ENCODE measurements at places on chromosomes 7 and 10.

DNA sequence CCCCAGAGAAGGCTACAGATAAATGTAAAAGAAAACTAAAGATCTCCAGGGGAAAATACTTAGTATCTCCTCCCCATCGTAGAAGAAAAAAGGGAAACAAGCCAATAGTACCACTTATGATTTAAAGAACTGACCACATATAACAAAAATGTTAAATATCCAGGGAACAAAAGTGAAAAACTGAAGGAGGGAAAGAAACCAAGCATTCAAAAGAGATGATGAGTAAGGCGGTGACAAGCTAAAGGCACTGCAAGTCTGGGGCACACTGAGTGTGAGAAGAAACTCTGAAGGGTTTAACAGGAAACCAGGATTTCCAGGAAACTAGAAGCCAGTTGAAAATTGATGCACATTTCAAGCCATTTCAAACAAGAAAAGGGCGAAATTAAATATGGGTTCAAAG is 226.3 kb downstream of the AHR start:
- peak; percentile 47 for DNase-seq

DNA sequence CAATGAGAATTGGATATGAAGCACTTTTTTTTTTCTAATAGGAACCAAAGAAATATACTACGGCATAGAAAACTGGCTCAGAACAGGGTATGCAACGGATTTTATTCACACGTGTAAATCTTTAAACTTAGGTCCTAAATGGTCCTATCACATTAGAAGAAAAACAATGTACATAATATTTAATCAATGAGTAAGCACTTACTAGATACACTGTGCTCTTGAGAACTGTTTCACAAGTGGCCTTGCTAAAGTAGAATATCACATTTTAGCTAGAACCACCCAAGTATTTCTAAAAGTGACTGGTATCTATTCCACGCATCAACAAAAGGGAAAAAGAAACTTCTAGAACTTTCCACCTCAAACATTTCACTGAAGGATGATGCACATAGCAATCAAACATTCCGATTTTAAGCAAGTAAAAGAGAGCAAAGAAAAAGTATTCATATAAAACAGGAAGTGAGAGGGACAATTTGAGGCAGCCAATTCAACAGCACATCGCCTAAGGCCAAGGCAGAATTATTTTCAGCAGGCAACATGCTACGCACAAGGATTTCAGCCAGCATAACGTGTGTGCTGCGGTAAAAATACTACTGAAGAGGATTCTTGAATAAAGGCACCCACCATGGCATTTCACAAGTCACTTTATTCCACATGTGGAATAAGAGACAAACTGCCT is 55.8 kb downstream of the PARD3 start:
- no peak for DNase-seq

DNA sequence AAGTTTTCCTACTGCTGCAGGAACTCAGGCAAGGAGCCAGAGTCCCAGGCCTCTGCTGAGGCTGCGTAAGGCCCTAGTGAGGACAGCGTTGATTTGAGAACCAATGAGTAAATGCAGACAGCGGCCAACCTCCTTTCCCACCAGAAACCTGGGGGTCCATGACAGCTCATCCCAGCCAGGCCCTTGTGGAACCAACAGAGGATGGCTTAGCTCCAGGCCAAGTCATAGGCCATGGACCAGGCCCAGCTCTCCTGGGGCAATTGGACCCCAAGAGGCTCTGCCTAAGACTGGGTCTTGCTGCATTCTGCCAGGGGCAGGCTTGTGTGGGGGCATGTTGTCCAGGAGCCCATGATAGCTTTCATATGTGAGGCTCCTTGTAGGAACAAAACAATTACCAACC is 65.4 kb upstream of the PPP1R3C start:
- DNase-seq: no peak

- DNase-seq: peak; percentile 20
These were observed 2.8 kb downstream of the BMPR1A start for GRCh38 chr10:86759073-86759672.

DNA sequence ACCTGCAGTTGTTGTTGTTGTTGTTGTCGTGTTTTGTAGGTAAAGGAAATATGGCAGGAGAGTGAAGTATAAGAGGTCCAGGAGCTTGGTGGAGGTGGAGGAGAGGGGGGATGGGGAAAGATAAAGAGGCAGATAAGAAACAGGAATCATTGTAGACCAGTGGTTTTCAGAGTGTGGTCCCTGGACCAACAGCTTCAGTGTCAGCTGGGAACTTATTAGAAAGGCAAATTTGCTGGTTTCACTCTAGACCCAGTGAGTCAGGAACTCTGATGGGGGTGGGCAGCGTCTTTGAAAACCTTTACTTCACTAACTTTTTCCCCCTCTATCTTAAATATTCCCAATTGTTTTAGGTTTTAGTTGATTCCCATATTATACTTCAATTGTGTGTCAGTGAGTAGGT is 241.5 kb downstream of the AUTS2 start:
- DNase-seq: no peak

- no peak for DNase-seq
These were observed 189.9 kb upstream of the PDE1C start for GRCh38 chr7:32259931-32260596.

GRCh38 chr10:74255888-74256357 is 104.9 kb downstream of the ADK start:
- DNase-seq: no peak

GRCh38 chr7:1142051-1142635 is 17.9 kb downstream of the ZFAND2A start:
- DNase-seq: no peak

- DNase-seq: no peak
These were observed 176.4 kb upstream of the PTN start for GRCh38 chr7:137519947-137520346.

GRCh38 chr7:92802406-92802805 is 34.0 kb downstream of the CDK6 start:
- DNase-seq: no peak

DNA sequence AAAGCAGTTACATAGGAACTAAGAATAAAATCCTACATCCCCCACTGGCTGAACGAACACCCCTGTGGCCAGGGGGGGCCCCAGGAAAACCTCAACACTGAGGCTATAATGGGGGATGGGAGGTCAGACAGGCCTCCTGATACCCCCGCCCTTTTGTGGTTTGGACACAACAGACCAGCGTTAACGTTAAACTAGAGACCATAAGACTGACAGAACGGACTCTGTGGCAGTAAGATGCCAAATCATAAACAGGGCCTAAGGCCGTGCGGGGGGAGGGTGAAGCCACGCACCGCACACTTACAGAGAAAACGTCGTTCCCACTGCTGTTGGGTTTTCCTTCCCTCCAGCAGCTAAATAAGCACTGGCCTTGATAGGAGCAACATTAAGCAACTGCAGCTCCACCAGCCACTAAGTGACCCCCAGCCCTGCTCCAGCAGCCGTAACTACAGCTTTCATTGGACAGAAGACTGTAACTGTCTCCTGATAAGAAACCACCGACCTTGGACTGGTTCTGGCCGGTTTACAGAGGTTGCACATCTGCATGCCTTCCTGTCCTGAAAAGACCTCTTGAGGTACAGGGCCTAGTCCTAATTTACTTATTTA is 3.4 kb upstream of the PPP2R2D start:
- DNase-seq: no peak

GRCh38 chr10:54769051-54769450 is 32.0 kb downstream of the PCDH15 start:
- no peak for DNase-seq

DNA sequence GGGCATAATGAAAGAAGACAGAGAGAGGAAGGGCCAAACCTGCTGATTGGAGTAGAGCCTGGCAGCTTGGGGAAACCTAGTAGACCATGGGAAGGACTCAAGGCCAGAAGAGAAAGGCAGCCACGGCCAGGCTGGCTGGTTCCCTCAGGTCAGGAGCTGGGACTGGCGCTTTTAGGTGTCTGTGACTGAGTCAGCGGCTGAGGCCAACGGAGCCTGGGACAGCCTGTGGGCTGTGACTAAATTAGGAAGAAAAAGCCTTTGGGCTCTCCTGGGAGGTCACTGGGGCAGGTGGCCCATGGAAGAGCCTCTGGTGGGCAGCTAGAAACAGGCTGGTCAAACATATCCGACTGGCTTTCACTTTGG is 108.9 kb upstream of the PDCD4 start:
- DNase-seq: no peak

- DNase-seq: no peak
These were observed 168.3 kb upstream of the AUTS2 start for GRCh38 chr7:69429911-69430383.

- no peak for DNase-seq
These were observed 21.5 kb downstream of the ZMIZ1 start for GRCh38 chr10:79090134-79090803.

DNA sequence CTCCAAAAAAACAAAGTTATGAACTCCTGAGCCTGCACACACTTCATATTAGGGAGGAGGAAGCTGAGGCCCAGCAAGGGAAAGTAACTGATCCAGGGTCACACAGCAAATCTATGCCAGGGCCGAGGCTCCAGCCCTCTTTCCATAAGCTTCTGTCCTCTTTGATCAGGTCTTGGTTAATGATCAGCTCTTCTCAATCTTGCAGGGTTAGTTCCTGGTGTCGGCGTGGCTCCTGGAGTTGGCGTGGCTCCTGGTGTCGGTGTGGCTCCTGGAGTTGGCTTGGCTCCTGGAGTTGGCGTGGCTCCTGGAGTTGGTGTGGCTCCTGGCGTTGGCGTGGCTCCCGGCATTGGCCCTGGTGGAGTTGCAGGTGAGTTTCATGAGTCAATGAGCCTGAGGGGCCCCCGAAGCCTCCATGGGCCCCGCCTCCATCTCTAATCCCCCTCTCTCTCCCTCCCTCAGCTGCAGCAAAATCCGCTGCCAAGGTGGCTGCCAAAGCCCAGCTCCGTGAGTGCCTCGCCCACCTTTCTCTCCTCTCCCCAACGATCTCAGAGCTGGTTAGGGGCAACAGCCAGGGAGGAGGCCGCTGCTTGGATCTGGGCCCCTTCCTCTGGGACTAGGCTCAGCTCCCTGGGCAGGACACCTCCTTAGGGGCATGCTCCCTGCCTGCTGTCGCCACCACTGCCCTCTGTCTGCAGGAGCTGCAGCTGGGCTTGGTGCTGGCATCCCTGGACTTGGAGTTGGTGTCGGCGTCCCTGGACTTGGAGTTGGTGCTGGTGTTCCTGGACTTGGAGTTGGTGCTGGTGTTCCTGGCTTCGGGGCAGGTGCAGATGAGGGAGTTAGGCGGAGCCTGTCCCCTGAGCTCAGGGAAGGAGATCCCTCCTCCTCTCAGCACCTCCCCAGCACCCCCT is 23.7 kb upstream of the LIMK1 start:
- no peak for DNase-seq

DNA sequence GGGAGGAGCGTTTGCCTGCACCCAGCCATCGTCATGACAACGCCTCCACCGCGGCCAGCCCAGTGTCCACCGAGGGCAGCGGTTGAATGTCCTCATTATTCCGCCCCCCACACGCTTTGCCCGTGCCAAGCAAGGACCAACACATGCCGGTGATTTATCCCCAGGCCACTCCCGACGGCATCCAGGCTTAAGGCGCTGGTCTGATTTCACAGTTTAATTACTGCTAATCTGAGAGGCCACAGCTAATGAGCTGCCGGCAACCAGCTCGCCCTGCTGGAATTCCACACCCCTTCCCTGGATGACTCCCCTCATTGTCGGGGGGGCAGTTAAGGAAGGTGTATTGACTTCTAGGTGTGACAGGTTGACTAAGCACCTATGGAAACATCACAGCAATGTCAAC is 432.3 kb downstream of the DNAJB6 start:
- DNase-seq: no peak

GRCh38 chr10:23692736-23693135 is 253.9 kb downstream of the OTUD1 start:
- DNase-seq: no peak

- DNase-seq: no peak
These were observed 124.7 kb upstream of the C1QL3 start for GRCh38 chr10:16646181-16647059.

GRCh38 chr10:58384095-58384494 is 1.1 kb upstream of the TFAM start:
- DNase-seq: no peak

DNA sequence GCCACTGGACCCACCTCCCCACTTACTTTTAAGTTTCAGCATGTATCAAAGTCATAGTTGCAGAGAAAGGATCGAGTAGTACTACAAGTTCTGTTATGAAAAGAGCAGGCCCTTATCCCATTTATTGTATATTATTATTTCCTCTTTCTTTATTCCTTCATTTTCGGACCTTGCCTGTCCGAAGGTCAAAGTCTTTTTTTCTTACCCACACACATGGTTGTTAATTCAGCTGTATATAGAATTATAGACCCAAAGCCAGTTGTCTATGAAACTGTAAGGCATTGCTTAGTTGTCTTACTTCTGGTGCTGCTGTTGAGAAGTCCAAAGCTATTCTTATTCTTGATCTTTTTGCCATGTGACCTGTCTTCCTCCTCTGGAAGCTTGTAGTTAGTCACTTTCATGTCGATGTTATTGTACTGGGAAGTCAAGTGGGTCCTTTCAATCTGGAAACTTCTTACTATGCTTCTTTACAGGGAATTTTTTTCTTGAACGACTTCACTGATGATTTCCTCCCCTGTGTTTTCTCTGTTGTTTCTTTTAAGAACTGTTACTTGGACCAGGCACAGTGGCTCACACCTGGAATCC is 8.3 kb downstream of the NUDT5 start:
- DNase-seq: no peak
